ENCODE measurements at places on chromosomes 2 and 18.

DNA sequence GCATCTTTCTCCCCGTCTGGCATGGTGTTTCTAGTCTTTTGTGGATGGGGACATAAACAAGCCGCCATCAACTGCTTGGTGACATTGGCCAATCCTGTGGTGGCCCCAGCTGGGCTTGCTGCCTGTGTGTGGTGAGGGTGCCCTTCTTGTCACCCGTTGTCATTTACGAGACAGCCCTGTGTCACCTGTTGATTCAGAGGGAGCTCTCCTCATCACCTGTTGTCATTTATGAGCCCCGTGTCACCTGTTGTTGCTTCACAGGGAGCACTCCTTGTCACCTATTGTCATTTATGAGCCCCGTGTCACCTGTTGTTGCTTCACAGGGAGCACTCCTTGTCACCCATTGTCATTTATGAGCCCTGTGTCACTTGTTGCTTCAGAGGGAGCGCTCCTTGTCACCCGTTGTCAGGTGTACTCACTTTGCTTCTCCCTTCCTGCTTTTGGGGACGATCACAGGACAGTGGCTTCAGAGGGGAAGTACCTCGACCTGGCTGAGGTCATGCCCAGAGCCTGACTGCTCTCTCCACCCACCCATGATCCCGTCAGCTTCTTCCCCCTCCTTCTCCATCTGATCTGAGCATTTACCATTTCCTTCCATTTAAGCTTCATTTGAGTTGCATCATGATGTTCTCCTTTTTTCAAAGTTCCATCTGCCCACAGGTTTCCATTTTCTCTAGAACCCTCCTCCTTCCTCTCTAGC, 29.1 kb downstream of the HPCAL1 start:
- no peak for DNase-seq

- no peak for DNase-seq
Observed at GRCh38 chr2:147977679-147978078, 42.9 kb downstream of the ORC4 start.

- peak; percentile 87 for DNase-seq
Observed at GRCh38 chr2:218406209-218406948, 6.7 kb downstream of the CTDSP1 start.

DNA sequence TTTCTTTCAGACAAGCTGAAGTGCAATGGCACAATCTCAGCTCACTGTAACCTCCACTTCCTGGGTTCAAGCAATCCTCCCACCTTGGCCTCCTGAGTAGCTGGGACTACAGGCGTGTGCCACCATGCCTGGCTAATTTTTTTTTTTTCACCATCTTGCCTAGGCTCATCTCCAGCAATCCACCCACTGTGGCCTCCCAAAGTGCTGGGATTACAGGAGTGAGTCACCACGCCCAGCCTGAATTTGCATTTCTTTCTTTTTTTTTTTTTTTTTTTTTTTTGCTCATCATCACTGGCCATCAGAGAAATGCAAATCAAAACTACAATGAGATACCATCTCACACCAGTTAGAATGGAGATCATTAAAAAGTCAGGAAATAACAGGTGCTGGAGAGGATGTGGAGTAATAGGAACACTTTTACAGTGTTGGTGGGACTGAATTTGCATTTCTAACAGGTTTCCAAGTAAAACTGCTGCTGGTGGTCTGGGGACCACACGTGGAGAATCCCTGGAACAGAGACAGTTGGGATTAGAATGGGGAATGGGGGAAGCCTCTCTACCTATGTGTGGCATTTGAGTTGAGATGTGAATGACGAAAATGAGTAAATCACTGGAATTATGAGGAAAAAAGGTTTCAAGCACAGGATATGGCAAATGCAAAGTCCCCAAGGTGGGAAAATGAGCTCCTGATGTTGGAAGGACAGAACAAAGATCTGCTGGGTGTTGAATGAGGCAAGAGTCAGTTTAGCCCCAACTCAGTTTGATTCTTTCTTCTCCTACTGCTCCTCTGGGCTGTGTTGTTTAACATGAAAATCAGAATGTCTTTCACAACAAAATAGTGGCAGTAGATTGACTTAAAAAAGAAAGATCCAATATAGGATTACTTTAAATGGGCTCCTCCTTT, 88.8 kb upstream of the MAP4K4 start:
- DNase-seq: no peak

GRCh38 chr2:54644236-54644635, 79.2 kb upstream of the EML6 start:
- no peak for DNase-seq

DNA sequence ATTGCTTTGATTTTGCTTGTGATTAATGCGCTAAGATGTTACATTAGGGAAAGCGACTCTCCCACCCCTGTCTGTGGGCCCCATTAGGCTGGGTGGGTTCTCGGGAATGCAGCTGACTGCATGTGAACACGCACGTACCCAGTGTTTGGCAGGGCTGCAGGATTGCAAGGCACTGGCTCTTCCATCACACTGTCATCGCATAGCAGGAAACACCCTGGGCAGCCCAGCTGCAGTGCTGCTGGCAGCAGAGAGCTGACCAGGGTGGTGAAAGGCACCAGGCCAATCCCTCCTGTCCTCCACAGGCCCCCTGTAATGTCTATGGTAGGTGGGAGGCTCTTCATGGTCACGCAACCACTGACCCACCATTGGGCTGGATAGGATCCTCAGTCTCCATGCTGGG, 34.4 kb upstream of the FZD7 start:
- DNase-seq: no peak

- DNase-seq: no peak
Observed at GRCh38 chr2:175981551-175981950, 20.5 kb downstream of the LNPK start.

GRCh38 chr2:96772903-96773671, 12.4 kb downstream of the CNNM4 start:
- no peak for DNase-seq

DNA sequence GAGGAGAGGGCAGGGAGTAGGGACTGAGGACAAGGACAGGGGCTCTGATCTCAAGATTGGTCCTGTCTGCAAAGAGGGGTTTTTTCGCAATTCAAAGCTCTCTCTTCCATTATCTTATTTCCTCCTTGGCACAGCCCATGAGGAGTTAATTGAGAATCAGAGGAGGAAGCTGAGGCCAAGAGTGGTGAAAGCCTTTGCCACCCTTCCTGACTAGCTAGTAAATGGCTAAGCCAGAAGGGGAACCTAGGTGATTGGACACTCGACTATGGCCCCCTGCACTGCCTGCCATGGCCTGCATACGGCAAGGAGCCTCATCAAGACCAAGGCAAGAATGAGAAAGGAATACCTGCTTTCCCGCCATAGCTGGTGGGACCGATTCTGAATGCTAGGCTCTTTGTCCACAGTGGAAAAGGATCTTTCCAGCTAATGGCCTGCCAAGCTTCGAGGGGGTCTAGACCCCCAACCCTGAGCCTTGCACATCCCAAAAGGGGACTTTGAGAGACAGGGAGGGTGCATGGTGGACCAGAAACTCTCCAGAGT, 237.9 kb downstream of the HAUS1 start:
- no peak for DNase-seq

DNA sequence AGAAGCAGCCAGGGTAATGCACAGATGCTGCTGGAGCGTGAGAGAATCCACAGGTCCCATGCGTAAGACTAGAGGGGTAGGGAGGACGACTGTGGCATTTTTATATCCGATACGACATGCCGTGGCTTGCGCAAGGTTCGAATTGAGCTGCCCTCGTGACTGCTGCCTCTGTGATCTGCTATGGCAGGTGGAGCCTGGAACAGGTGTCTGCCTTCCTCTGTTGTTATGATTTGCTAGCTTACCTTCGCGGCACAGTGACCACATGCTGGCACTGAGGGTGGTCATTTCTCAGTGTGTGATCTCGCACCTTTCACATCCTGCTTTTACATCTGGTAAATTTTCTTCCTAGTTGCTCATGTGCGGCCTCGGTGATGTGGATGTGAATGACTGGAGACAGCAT, 240.2 kb downstream of the ALPK2 start:
- no peak for DNase-seq

GRCh38 chr18:78979730-78980278, at the start of gene SALL3:
SALL3 (plus strand) TSS chr18:78979818; CDS start chr18:78980275, 457 bp downstream.
- no peak for DNase-seq

- DNase-seq: no peak
Observed at GRCh38 chr2:142048581-142048980, 82.2 kb downstream of the LRP1B start.

GRCh38 chr2:42185220-42185921, 16.2 kb downstream of the EML4 start:
- DNase-seq: no peak

DNA sequence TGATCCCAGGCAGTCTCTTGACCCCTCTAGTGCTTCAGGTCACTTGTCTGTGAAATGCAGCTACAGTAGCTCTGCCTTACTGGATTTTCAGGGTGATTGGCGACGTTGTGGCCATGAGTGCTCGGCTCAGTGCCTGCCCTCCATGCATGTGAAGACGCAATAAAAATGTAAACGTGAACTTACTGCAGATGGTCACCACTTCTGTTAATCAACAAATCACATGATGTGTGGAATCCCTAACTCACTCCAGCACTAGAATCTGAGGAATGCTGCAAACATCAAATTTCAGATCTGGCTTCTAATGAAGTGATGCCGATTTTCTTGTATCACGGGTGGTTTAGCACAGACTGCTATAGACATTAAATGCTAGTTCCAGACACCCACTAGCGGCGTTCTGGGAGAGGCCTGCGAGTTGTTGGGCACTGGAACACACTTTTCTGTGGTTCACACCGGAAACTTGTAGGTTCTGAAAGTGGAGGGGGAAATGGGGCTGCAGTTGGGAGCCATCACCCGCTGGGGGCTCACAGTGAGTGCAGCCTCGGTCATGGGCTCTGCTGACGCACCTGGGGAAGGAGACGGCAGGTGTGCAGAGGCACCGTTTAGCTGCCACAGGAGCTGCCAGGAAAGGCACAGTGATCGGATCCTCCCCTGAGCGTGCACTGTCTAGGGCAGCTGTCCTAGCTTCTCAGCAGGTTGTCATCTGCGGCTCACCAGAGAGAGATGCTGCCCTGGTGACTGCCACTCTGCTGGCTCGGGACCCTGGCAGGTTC, 6.5 kb downstream of the CNDP1 start:
- no peak for DNase-seq

- no peak for DNase-seq
Observed at GRCh38 chr2:219309278-219309677, at the start of gene PTPRN. PTPRN (minus strand) TSS chr2:219309401; CDS start chr2:219309332, 69 bp downstream.

DNA sequence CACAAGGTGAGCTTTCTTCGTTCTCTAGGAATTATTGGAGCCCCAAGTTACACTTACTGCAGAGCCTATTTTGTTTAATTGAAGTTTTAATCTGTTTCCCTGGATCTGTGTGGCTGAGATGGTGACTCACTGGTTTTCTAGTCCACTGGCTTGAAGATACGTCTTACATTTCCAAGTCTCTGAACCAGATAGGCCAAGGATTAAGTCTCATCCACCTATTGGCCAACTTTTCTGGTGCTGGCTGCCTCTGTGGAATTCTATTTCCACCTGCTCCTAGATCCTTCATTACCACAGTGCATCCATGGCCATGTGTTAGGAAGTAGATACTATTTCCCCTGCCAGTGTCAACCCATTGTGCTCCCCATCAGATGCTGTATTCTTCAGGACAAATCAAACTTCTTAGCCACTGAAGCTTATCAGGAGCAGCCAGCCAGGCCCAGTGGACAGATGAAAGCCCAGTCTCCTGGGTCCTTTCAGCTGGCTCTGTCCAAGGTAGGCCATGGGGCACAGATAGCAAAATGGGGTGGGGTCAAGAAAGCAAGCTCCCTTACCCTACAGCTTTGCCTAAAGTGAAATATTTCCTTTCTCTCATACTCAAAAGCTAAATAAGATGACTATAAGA, 198.8 kb upstream of the TCF4 start:
- DNase-seq: no peak

DNA sequence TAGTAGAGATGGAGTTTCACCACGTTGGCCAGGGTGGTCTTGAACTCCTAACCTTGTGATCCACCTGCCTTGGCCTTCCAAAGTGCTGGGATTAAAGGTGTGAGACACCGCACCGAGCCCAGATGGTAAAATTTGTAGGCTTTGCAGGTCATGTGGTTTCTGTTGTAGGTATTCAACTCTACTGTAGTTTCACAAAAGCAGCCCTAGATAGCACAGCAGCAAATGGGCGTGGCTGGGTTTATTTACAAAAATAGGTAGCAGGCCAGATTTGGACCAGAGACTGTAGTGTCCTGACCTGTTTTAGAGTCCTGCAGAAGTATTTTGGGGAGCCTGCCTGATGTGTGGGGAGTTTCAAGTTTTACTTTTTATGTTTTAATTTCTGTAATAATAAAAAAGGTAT, 84.1 kb upstream of the RASGRP3 start:
- no peak for DNase-seq

DNA sequence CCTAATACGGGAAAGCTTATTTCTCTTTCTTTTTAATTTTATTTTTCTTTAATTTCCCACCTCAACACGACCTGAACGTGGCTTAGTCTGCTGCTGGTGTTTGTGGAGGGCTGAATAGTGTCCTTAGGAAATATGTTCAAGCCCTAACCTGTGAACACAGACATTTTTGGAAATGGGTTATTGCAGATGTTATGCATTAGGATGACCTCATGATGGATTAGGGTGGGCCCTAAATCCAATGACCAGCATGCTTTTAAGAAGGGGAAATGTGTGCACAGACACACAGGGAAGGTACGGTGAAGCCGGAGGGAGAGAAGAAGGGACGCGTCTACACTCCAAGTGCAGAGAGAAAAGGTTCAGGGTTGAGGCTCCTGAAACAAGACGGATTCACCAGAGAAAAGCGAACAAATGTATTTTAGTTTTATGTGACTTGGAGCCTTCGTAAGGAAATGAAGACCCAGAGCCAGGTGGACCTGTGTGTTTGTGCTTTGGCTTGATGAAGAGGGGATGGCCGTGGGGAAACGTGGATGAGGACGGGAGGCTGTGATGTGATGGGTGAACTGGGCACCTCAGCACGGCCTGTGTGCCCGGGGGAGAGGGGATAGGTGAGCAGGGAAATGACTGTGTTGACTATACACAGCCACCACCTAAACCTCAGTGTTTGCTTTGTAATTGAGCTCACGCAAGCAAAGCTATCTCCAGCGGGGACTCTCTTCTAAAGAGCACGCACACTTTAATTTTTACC, 37.5 kb downstream of the RTP5 start:
- no peak for DNase-seq

DNA sequence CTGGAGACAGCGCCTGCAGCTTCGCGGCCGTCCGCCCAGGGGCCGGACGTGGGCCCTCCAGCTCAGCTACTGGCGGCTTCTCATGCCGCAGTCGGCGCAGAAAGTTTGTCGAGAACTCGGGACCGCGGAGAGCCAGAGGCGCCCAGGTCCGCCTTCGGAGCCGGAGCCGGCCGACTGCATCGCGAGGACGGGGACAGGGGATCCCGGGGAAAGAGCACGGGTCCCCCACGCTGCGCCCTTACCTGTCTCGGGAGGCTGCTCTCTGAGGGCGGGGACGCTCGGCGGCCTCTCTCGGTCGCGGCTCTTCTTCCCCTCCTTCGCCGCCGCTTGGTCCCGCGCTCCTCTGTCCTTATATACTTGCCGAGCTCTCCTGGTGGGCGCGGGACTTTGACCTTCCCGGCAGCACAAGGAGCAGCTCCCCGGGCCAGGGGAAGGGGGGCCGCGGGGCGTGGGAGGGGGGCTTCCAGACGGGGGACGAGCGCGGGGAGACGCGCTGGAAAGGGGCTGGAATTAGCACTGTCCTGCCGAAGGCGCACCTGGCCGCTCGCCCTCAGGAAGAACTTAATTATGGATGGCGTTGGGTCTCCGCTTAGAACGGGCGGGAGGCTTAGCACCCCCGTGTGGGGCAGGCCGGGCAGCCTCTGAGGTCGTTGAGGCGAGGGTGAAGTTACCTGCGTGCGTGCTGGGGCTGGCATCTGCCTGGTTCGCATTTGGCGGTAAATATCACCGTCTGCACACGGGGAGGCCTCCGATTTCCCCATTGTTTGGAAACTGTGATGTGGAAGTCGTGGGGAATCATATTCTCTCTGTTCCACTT, at the start of gene POMC:
Gene POMC (minus strand): TSS at position 325 of the 817 bp plus-strand sequence. CDS start 3,808 bp downstream, outside the sequence.
- DNase-seq: no peak

GRCh38 chr2:223230352-223230751, 178.4 kb downstream of the KCNE4 start:
- DNase-seq: no peak
